KG1 (cell line): ENCODE measurements at places on chromosomes 2 and 18.

- no peak for DNase-seq
These were observed 15.6 kb upstream of the SNED1 start for GRCh38 chr2:240982821-240983281.

- no peak for DNase-seq
These were observed 154.9 kb downstream of the SATB2 start for GRCh38 chr2:199302851-199303250.

DNA sequence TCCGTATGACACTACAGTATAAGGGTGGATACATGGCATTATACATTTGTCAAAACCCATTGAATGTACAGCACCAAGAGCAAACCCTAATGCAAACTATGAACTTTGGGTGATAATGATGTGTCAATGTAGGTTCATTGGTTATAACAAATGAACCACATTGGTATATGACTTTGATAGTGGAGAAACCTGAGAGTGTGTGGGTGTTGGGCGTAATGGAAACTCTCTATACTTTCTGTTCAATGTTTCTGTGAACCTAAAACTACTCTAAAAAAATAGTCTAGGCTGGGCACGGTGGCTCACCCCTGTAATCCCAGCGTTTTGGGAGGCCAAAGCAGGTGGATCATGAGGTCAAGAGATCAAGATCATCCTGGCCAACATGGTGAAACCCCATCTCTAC is 6.5 kb upstream of the ACTG2 start:
- no peak for DNase-seq

- no peak for DNase-seq
These were observed 14.2 kb upstream of the LIPG start for GRCh38 chr18:49547701-49548100.

GRCh38 chr2:160168878-160169277 is 31.2 kb downstream of the ITGB6 start:
- no peak for DNase-seq

GRCh38 chr2:198518935-198519334 is 714.5 kb downstream of the PLCL1 start:
- DNase-seq = no peak

DNA sequence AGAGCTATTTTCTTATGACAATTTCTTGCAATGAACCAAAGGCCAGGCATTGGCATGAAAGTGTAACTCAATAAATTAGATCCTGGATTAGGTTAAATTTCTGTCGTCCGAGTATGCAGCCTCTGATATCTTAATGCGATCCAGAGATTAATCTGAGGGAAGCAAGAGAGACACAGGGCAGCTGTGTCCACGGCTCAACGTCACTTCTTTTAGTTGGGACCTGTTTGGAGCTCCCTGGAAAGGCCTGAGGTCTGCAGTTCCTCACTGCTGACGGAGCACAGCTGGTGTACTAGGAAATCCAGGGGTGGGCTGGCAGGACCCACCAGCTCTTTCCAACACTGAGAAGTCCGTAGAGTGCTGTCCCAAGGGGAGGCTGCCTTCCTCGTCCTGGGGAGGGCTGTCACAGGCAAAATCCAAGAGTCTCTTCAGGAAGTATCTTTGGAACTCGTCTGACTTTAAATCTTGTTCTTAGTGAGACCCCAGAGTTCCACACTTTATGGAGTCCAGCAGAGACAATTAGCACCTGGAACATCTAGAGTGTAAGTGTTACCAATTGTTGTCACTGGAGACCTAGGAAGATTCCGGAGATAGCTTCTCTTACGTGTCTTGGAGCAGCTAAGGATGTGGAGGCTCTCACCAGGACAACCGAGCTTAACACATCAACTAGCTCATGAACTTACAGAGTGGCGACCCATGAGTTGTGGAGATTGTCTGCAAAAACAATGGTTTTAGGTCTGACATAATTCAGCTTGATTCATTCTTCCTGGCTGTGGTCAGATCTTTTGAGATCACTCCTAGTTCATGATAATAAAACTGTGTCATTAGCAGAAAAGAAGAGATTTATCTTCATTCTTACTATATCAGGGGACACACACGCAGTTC is 173.7 kb downstream of the ACKR3 start:
- no peak for DNase-seq

DNA sequence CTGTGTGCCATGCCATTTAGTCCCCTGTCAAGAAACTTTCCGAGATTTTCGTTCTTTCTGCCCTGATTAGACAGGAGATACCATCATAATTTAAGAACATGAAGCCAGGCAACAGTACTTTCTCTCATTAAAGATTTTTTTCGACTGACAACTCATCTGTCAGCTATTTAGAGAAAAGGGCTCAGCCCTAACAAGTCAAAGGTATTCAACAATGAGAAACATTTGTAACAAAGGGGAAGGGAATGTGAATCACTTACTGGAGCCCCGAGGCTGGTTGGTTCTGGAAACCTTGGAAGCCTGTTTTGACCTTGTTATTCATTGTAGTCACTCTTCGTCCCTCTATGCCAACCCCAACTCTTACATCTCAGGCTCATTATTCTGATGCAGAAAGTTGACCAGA is 199.4 kb downstream of the SPP2 start:
- no peak for DNase-seq

DNA sequence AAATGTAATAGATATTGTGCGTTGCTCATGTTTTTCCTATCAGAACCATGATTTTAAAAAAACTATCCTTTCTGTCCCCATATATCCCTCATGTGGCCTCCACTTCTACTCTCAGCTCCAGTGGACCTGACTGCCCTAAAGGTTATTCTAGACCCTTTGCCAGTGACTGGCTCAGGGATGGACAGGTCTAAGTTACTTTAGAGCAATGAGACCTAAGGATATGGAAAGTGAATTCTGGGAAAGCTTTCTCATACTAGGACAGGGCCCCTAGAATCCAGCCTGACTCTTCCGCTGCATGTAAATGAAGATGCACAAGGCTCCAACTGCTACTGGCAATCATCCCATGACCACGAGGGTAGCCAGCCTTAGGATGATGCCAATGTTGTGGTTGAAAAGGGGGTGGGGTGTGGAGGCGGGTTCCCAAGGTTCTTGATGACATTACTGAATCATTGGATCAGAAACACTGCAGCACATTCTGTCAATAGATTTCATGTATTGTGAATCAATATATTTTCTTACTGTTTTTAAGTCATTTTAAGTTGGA is 21.3 kb downstream of the C2orf69 start:
- no peak for DNase-seq

DNA sequence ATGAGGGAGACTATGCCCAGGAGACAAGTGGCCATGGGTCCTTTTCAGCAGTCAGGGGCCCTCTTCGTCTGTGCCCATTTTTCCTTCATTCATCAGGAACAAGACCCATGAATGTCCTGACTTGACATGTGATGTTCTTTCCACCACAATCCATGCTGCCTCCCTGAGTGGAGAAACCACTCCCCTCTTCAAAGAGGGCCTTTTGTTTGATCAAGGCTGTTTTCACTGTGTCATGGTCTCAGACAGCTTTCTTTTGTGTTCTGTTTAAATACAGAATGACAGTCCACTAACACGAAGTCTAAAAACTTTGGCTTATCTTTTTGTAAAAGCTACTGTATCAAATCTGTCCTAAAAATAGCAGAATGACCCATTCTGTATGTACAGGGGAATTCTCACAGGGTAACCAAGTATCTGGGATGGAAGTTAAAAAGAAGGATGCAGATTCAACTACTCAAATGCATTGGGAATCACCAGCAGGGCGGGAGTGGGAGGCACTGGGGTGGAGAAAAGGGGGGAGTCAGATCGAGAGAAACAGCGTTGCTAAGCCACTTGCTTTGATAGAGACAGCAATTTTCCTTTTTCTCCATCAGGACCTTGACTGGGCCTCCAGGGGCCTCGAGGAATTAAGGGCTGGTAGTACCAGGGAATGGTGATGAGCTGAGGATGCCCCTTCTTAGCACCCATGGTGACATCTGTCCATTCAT is 13.9 kb downstream of the LRP2 start:
- no peak for DNase-seq
